Fibroblast of skin of left biceps (primary cell): ENCODE measurements at places on chromosomes 12 and 14.
A peak's percentile ranks its signal among the peaks of the same experiment; 100 is the strongest.

DNA sequence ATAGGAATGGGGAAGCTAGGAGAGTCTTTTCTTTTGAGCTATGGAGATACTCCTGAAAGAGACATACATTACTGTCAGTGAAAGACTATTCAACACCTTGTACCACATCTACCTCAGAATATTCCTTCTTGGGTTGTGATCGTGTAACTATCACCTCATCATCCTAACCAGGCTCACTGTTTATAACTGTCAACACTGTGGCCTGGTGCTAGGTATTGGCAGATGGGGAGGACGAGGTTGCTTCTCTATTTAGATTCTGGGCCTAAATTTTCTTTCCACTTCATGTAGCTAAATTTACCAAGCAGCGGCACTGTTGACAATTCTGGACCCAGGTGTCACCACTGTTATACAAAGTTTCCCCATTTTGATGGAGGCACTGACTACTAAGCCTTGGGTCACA lies 354.4 kb downstream of the NELL2 start:
- DNase-seq: no peak

DNA sequence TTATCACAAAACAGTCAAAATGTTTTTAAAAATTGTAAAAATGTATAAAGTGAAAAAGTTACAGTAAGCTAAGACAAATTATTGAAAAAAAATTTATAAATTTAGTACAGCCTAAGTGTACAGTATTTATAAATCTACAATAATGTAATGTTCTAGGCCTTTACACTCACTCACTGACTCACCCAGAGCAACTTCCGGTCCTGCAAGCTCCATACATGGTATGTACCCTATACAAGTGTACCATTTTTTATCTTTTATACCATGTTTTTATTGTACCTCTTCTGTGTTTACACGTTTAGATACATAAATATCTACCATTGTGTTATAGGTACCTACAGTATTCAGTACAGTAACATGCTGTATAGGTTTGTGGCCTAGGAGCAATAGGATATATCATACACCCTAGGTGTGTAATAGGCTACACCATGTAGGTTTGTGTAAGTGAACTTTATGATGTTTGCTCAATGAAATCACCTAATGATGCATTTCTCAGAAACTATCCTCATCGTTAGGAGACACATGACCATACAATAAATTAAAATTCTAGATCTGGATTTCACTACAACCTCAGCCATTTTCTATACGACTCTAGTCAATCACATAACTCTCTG lies 66.8 kb downstream of the TXNDC16 start:
- DNase-seq: no peak

DNA sequence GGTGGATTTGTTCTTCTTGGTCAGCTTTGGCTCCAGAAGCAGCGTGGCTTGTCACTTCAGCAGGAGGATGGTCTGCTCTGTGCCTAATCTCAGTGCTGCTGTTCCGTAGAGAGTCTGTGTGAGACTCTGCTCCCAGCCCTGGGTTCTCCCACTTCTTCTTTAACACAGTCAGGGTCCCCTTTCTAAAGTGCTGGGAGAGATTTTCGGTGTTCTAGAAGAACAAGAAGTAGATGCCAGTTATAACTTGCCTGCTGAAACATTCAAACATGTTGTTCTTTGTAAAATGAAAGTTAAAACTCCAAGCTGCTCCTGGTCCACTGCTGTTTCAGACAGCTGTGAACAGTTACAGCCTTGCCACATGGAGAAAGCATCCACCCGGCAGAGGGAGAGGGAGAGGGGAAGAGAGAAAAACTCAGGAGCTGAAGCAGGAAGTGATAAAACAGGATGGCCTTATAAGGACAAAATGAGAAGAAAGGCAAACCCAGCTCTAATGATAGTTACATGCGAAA lies 55.2 kb upstream of the CERS5 start:
- peak; percentile 85 for DNase-seq

GRCh38 chr14:93788293-93788542 lies at the start of gene PRIMA1:
Gene PRIMA1, minus strand, starts transcription at chr14:93788485. Its CDS starts 767 bp downstream, at chr14:93787718.
- DNase-seq: no peak

GRCh38 chr12:123808167-123808566 lies 46.1 kb downstream of the DNAH10 start:
- DNase-seq: no peak

GRCh38 chr12:93795352-93795751 lies 118.2 kb downstream of the CRADD start:
- no peak for DNase-seq

DNA sequence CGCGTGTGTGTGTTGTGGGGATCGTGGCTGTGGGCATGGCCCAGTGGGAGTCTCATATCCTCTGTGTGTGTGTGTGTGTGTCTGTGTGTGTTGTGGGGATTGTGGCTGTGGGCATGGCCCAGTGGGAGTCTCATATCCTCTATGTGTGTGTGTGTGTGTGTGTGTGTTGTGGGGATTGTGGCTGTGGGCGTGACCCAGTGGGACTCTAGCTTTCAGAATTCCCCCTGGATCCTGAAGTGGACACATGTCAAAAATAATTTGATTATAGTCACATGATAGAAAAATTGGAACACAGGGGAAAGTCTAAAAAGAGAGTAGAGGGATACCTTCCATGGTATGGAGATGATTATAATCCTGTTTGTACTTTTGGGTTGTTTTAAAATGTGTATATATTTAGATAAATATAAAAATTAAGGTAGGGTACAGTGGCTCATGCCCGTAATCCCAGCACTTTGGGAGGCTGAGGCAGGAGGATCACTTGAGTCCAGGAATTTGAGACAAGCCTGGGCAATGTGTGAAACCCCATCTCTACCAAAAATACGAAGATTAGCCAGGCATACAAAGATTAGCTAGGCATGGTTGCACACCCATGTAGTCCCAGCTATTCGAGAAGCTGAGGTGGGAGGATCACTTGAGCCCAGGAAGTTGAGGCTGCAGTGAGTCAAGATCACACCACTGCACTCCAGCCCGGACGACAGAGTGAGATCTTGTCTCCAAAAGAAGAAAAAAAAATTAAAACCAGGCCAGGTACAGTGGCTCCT lies 11.0 kb downstream of the PAPLN start:
- no peak for DNase-seq

GRCh38 chr12:5840944-5841343 lies 104.1 kb downstream of the ANO2 start:
- no peak for DNase-seq

GRCh38 chr12:53070877-53071492 lies 8.2 kb downstream of the SPRYD3 start:
- DNase-seq: no peak

GRCh38 chr12:26648584-26648983 lies 184.4 kb downstream of the ITPR2 start:
- DNase-seq: peak; percentile 90

DNA sequence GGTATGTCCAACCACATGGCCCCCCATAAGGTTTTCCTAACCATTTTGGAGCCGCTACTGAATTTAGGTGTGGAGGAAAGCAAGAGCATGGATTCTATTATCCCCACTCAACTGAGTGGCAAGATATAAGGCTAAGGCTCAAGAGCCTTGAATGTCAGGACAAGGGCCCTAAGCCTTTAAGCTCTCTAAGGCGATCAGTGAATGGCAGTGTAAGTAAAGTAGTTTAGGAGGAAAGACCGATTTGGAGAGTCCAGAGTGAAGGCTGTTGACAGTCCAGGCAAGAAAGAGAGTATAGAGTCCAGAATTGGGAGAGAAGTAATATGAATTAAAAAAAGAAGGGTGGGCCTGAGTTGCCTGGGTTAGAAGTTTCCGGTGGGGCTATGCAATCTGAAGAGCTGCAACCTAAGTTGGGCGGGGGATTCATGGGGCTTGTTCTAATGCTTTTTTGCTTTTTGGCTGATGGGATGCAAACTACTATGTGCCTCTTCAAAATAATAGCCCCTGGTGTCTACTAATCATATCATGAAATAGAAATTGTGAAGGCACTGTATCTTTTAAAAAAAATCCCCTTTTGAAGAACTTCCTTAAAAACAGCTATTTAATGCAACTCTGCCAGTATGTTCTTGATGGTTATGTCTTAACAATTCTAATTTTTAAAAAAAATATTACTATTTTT lies at the start of gene SPIC:
TSS of gene SPIC (plus strand) at position 626 of the 676 bp plus-strand sequence. CDS start 1,569 bp downstream, outside the sequence.
- DNase-seq: no peak

DNA sequence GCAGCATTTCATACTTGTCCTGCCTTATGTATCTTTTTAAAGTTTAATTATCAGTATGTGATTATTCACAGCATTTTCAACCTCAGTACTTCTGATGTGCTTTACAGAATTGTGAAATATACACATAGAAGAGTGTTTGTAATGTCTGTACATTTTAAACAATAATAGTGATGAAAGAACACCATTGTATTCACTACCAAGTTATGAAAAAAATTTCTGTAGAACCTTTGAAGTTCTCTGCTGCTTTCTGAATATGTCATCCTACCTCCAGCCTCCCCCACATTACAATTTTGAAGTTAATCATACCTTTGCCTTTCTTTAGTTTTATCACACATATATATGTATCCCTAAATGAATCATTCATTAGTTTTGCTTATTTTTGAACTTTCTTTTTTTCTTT lies 24.8 kb downstream of the FRMD6 start:
- no peak for DNase-seq

- DNase-seq: no peak
These were observed 16.1 kb upstream of the SH2B3 start for GRCh38 chr12:111389635-111390034.

DNA sequence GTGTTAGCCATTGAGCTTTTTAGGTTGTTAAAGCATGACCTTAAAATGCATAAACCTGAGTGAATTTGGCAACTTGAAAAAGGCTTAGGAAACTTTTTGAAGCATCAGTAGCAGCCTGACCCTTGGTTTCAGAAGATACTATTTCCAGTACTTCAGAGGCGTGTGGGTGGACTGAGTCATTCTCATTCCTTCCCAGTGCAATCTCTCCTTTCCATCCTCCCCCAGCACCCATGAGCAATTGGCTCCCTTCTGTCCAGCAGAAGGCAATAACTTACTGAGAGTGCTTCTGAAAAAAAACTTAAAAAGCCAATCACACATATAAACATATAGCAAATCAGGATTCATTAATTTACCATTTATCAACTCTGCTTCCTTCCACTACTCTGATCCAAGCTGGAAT lies 299.3 kb upstream of the STXBP6 start:
- no peak for DNase-seq

- DNase-seq: no peak
These were observed 137.3 kb upstream of the RTL1 start for GRCh38 chr14:101040538-101041442.

GRCh38 chr14:101224356-101225156 lies 321.0 kb upstream of the RTL1 start:
- DNase-seq: no peak

DNA sequence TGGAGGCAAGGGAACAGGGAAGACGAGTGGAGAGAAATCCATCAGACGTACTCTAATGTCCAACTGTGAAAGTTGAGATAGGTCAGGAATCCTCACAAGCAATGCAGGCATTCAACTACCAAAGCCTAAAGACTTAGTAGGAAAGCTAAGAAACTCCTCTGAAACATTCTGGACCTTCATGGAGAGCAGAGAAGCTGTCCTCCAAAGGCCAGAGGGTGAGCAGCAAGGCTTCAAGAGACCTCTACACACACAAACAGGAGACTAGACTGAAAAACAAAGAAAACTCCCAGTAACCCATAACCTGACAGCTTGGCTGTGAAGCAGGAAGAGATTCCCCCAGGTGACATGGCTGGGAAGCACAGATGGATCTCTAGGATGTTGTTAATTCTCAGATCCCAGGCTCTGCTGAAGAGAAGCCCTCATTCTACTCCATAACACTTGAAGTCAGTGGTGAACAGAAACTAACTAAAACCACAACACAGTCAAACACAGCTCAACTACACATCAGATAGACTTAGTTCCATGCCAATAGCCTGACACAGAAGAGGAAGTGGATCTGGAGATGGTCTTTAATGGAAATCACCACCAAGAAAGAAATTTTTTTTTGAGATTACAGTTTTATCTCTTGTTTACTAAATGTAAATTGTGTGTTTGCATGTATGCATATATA lies 23.2 kb upstream of the LYZ start:
- no peak for DNase-seq

DNA sequence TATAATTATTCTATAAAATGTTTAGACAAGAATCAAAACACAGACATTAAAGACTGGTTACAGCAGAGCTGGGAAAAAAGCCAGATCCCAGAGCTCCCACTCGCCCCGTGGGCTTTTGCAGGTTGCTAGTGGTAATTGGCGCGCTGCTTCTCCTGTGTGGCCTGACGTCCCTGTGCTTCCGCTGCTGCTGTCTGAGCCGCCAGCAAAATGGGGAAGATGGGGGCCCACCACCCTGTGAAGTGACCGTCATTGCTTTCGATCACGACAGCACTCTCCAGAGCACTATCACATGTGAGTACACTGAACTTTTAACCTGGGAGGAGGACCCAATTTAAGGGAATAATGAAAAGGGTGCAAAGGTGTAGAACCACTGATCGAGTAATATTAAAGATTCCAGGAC lies 7.5 kb downstream of the TMEM52B start:
- no peak for DNase-seq

DNA sequence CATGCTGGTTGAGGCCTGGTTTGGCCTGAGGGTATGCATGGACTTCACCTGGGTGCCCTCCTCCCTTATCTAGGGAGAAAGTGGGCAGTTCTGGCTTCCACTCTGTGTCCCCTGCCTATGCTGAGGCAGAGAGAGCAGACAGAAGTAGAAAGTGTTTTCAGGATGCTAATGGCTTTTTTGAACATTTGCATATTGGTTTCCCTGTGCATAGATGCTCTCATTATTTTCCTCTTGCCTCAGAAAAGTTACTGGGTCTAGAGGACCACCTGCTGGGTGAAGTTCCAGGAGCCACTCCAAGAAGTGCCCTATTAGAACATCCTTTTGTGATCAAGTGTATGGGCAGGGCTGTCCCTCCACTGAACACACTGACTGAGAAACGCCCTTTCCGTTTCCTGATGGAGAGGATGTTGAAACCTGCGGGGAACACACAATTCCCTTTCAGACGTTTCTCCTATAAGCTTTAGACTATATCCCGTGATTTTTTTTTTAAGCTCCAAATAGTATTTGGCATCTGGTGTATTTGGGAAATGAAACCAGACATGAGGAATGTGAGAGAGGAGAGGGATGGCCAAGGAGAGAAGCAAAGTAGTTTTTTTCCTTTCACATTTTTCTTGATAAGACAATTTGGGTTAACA lies 66.6 kb downstream of the DAAM1 start:
- peak; percentile 63 for DNase-seq

- no peak for DNase-seq
These were observed 49.3 kb downstream of the FOXN3 start for GRCh38 chr14:89367779-89368120.

DNA sequence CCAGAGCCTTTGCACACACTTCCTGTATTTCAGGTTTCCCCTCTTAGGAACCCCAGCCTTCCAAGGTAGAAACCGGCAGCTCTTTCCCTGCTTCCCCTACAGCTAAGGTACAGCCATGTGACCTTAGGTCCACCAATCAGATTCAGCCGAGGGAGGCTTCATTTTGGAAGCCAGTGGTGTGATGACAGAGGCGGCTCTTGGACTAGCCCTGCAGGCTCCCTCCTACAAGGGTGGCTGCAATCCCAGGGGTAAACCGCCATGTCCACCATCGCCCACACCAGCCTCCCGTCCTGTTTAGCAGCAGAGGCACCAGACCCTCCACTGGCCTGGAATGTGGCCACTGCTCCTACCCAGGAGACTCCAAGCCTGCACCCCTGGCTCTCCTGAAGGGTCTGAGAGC lies 65.6 kb downstream of the SERPINA3 start:
- DNase-seq: no peak

- no peak for DNase-seq
These were observed 63.2 kb upstream of the SLC24A4 start for GRCh38 chr14:92259613-92260357.
